ENCODE measurements at places on chromosomes 1 and 21. TPM values are rescaled to one million over a fixed set of nuclear protein-coding genes. Genes with fewer than 3 reads are reported as not detected.

DNA sequence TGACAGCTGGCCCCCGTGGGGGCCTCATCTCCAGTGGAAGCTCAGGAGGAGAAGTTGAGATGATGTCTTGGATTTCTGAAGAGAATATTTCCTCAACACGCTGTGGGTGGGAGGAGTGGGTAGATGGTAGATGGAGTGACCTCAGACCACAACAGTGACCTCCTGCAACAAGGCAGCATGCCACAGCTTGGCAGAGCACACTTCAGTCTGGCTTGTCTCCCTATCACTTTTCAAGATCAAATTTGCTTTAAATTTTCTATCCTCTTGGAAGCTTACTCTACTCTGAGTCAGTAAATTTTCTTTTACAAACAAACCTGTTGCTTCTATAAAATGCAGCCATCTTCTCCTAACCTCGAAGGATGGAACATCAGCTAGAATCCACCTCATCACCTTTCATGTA is 59.7 kb downstream of the NTPCR start:
- H3K36me3 ChIP-seq, result peaks cover 40% of the 10 kb centered on the region
- H3K4me1 ChIP-seq, result no peaks in the 10 kb centered on the region
- DNase-seq, result no peak
- no peaks in the 10 kb centered on the region for H3K27me3 ChIP-seq
- no peak overlapping the region for H3K27ac ChIP-seq
- H3K4me3 ChIP-seq, result no peak overlapping the region

DNA sequence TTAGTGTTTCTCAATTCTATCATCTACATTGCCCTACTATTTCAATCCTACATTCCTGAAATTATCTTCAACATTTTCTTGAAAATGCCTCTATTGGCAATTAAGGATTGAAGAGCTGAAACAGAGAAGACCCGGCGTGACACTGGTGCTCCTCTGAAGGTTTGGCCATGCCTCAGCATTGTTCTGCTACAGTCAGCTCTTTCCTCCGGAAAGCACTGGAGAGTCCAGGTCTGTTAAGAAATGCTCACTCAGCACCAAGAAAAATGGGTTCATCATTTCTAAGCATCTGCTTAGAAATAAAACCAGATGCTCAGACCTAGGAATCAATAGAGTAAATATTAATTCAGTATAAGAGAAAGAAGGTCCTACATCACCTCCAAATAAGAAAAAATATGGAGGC is 58.8 kb downstream of the WARS2 start:
- H3K27me3 ChIP-seq, result no peaks in the 10 kb centered on the region
- no peaks in the 10 kb centered on the region for H3K4me1 ChIP-seq
- no peak overlapping the region for H3K27ac ChIP-seq
- DNase-seq, result no peak
- H3K36me3 ChIP-seq, result peaks cover 29% of the 10 kb centered on the region
- H3K4me3 ChIP-seq, result no peak overlapping the region

Gene FMO2
- not detected for total RNA-seq

Gene ENAH
- 0.80 TPM for total RNA-seq

Gene CELA2A
- not detected for total RNA-seq

DNA sequence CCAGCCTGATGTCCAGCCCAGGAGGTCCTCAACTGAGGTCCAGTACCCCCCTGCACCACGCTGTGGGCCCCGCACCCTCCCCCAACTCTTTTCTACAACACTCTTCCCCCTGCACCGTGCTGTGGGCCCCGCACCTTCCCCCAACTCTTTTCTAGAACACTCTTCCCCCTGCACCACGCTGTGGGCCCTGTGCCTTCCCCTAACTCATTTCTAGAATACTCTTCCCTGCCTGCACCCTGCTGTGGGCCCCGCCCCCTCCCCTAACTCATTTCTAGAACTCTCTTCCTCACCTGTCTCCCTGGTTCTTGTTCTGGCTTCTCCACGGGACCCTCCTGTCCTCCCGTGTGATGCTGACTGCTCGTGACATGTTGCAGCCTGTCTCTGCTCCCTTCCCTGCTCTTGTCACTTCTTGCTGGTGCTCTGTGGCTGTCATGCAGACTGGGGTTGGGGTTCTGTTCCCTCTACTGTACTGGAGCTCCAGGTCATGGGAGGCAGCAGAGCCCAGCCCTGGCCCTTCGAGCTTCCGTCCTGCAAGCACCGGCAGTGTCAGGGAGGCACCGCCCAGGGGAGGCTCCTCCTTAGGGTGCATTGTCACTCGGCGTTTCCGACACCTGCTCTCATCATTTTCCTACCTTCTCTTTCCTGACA is 160.1 kb upstream of the COL6A1 start:
- no peak overlapping the region for H3K27ac ChIP-seq
- peaks cover 3% of the 10 kb centered on the region for H3K36me3 ChIP-seq
- peaks cover 4% of the 10 kb centered on the region for H3K27me3 ChIP-seq
- DNase-seq, result peak; percentile 22
- H3K4me1 ChIP-seq, result peaks cover 47% of the 10 kb centered on the region
- no peak overlapping the region for H3K4me3 ChIP-seq

Gene CEP104
- 32.8 TPM for total RNA-seq
